CD14-positive monocyte (primary cell): ENCODE measurements at places on chromosomes 5 and 9.

DNA sequence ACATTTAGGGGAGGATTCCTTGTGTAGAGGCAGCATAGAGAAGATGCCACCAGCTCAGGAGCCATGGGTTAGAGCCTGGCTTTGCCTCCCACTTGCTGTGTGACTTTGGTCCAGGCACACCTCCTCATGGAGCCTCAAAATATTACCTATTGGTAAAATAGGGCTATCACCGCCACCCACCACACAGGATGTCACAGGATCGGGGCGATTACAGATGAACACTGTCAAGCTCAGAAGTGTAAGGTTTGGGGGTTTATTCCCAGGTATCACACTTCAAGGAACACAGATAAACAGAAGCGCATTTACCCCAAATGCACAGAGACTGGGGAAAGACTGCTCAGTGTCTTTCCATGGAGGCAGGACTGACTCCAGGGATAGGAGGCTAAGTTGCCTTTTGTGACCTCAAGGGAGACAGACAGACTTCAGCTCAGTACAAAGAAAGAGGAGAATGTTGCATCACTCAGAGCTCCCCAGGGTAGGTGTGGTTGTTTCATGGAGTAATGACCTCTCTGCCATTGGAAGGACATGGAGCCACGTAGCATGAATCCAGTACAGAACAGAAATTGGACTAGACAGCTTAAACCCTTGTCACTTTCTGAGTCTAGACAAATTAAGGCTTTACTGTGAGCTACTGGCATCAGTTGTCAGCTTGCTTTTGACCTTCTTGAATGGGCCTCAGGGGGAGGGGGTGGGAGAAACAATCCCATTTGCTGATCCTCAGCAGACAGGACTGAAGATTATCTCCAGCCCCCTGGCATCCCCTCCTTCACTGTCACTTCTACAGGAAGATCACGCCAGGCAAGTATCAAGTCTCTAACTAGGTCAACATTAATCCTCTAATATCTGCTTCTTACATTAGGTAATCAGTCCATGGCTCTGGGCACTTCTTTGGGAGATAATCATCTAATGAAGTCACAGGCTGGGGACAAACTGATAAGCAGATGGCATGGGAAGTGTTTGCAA is 6.5 kb downstream of the TRAF1 start:
- DNase-seq = no peak

GRCh38 chr5:93924628-93925027 is 183.2 kb upstream of the POU5F2 start:
- no peak for DNase-seq

- DNase-seq = no peak
Measured at GRCh38 chr5:36164461-36164860, 12.6 kb downstream of the SKP2 start.

GRCh38 chr9:127589955-127590370 is 22.1 kb upstream of the STXBP1 start:
- peak; percentile 53 for DNase-seq

- no peak for DNase-seq
Measured at GRCh38 chr5:44331471-44332050, 57.7 kb downstream of the FGF10 start.

GRCh38 chr5:43019614-43020398 is 20.3 kb downstream of the ANXA2R start:
- DNase-seq = peak; percentile 84

- DNase-seq = no peak
Measured at GRCh38 chr5:67004730-67005350, 191.8 kb downstream of the CD180 start.

DNA sequence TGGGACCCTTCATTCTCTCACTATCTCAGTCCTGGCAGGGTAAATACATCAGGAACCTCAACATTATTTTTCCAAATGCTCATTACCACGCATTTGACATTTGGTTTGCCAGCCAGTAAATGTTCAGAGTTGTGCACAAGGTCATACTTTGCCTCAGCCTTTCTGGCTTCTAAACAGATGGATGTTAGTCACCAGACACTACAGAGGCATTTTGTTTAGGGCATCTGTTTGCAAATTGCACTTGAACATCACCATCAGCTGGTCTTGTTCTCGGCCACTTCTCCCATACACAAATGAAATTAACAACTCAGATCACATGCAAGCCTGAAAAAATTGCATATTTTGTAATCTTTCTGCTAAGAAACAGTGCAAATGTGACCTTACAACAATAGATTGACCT is 75.0 kb upstream of the SLC1A1 start:
- DNase-seq = no peak

- no peak for DNase-seq
Measured at GRCh38 chr5:149824120-149824519, 94.0 kb downstream of the PPARGC1B start.

DNA sequence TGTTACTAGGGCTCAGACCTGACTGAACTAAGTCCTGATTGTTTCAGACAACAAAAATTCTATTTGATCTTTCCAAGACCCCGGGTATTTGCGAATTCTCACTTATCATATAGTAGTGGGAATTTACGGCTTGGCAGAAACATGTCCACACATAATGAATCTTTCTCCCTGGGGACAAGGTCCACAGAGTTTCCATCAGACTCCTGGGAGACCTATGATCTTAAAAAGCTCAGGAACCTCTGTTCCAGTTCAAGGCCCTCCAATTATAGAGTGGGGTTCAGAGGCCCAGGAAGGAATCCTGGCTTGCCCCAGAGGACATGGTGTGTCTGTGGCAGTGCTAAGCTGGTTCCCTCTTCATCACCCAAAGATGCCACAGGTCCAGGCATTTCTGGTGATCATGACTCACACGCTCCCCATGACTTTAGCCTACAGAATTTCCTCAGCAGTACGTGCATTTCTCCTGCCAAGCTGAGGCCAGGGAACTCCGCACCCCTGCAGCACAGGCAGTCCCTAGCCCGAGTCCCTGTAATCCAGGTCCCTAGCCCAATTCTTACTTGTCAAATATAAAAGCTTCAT is 12.6 kb downstream of the RAPGEF1 start:
- peak; percentile 91 for DNase-seq

- no peak for DNase-seq
Measured at GRCh38 chr5:83741571-83741970, 20.9 kb upstream of the HAPLN1 start.

- no peak for DNase-seq
Measured at GRCh38 chr9:38619556-38620447, 594 bp downstream of the ANKRD18A start.

GRCh38 chr5:121913418-121913817 is 48.4 kb upstream of the SRFBP1 start:
- no peak for DNase-seq

- DNase-seq = peak; percentile 88
Measured at GRCh38 chr9:94639061-94639998, at the start of gene FBP1. Gene FBP1, minus strand, starts transcription at chr9:94639518. Its CDS starts 208 bp downstream, at chr9:94639310.

DNA sequence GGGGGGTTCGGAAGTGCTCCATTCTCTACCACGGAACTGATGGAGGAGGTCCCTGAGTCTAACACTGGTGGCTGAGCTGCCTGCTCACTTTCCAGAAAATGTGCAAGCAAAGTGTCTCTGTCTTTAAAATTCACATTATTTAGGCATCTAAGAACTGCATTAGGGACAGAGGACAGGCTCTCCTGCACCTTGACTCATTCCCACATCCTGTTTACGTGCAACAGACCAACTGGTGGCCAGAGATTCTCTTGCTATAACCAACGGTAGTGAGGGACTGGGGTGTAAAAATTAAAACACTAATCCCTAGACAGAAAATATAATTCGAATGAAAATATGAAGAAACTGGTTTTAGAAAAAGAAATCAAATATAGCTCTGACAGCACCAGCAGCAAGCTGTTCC is 320.9 kb downstream of the IRX2 start:
- no peak for DNase-seq

GRCh38 chr5:72346398-72346797 is 26.2 kb downstream of the PTCD2 start:
- no peak for DNase-seq
